Activated T-helper 1 cell treated with anti-CD3 and anti-CD28 coated beads, Interleukin-2, amount 50 U/mL, for 16 hours (primary cell): ENCODE measurements at places on chromosomes 7 and 10.

DNA sequence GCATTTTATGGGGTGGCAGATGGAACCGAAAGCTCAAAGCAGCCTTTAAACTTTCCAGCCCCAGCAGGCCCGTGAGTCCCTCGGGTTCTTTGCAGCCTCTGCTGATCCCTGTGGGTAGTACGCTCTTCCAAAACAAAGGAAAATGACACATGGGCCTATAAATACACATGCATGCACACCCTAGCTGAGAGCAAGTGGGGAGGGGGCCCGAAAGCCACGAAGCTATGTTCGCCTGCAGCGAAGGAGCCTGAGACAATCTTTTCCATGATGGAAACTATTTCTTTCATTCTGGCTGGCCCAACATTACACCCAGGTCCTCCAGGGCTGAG, 32.2 kb downstream of the CALML5 start:
- DNase-seq = no peak

- DNase-seq = no peak
These were observed 57.1 kb downstream of the STK17A start for GRCh38 chr7:43639858-43640491.

GRCh38 chr7:99953649-99954048, 22.2 kb downstream of the AZGP1 start:
- no peak for DNase-seq

DNA sequence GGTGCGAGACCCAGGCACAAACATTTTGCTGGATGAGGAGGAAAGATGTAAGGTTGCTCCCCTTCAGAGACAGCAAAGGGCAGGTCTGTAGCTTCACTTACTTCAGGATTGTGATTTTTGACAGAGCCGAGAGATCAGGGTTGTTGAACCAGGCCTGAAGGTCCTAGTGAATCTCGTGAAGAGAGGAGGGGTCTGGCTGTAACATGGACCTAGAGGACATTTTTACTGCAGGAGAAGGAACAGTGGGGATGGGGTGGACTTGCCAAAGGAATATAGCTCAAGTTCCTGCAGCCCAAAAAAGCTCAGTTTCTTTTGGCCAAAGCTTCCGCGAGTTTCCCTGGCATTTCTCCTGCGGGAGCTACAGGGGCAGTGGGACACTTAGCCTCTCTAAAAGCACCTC, 976 bp upstream of the EGFR start:
- no peak for DNase-seq

DNA sequence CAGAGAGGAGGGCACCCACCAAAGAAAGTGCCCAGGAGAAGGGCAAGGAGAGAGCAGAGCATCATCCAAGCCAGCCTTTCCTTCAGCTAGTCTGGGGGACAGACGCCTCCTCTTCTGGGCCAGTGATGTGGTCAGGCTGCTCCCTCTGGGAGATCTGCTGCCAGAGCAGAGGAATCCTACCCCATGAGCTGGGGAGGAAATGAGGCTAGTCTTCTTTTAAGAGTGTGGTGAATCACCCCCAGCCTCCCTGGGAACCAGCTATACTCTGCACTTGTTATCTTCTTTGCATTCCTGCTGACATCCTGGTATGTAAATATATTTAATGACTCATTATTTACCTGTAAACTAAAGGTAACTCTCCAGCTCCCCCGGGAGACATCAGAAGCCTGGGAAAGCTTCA, 41.6 kb upstream of the EPHB6 start:
- DNase-seq = no peak

- no peak for DNase-seq
These were observed 84.0 kb downstream of the VPS41 start for GRCh38 chr7:38824948-38825347.

- DNase-seq = no peak
These were observed 76.0 kb upstream of the CTTNBP2 start for GRCh38 chr7:117949232-117949631.

DNA sequence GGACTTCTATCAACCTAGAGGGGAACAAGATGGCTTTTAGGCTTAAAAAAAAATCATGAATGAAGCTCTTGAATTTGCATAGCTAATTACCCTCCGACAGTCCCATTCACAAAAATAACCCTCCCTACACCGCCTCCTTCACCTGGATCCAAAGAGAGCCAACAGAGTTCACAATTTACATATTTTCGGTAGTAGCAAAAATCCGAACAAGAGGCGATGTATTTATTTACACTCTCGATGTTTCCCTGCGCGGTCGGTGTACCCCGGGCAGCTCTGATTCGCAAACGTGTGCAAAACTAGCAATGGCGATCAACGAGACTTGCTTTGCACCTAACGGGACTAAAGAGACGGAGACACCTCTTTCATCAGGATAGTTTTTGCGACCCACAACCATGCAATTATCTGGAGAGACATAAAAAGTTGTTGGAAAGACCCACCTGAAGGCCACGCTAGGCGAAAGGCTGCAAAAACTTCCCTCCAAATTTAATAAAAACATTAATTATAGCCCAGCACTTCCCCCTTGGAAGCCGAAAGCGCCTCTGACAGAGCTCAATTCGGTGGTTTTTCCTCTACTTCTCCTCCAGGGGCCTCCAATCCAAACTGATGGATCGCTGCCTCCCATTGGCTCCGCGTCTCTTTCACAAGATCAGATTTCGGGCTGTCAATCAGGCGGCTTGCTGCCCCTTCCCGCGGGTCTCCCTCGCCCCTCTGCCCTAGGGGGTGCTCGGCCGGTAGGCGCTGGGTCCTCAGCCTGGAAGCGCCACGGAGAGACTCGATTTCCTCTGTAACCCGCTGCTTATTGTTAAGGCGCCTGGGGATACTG, at the start of gene ETV1:
Gene ETV1, minus strand, starts transcription at position 541 of the 823 bp plus-strand sequence. CDS start 614 bp downstream, outside the sequence.
- DNase-seq = no peak

DNA sequence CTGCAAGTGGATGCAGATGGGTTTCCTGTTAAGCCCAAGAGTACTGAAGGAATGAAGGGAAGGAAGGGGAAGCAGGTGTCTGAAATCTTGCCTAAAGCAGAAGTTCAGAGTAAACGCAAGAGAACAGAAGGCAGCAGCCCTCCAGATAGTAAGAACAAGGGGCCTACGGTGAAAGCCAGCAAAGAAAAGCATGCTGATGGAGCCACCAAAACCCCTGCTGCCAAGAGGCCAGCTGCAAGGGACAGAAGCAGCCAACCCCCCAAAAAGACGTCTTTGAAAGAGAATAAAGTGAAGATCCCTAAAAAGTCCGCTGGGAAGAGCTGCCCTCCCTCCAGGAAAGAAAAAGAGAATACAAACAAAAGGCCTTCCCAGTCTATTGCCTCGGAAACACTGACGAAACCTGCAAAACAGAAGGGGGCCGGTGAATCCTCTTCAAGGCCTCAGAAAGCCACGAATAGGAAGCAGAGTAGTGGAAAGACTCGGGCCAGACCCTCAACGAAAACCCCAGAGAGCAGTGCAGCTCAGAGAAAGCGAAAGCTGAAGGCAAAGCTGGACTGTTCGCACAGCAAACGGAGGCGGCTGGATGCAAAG, 152.5 kb downstream of the LCOR start:
- no peak for DNase-seq

DNA sequence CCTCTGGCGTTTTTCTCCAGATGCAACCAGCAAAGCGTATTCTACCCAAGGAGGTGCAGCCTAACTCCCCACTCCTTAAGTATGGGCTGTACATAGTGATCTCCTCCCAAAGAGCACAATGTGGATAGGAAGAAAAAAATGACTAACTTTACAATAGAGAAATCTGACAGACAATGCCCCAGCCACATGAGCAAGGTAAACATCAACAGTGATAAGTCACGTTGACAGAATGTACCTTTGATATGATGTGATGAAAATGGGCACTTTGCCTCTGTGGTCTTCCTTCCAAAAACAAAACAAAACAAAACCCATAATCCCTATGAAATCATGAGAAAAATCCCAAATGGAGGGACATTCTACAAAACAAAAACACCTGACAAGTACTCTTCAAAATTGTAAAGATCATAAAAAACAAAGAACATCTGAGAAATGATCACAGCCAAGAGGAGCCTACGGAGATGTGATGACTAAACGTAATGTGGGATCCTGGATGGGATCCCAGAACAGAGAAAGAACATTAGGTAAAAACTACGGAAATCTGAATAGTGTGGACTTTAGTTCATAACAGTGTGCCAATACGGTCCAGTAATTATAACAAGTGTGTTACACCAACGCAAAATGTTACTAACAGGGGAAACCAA, 50.6 kb downstream of the ABLIM1 start:
- DNase-seq = no peak

DNA sequence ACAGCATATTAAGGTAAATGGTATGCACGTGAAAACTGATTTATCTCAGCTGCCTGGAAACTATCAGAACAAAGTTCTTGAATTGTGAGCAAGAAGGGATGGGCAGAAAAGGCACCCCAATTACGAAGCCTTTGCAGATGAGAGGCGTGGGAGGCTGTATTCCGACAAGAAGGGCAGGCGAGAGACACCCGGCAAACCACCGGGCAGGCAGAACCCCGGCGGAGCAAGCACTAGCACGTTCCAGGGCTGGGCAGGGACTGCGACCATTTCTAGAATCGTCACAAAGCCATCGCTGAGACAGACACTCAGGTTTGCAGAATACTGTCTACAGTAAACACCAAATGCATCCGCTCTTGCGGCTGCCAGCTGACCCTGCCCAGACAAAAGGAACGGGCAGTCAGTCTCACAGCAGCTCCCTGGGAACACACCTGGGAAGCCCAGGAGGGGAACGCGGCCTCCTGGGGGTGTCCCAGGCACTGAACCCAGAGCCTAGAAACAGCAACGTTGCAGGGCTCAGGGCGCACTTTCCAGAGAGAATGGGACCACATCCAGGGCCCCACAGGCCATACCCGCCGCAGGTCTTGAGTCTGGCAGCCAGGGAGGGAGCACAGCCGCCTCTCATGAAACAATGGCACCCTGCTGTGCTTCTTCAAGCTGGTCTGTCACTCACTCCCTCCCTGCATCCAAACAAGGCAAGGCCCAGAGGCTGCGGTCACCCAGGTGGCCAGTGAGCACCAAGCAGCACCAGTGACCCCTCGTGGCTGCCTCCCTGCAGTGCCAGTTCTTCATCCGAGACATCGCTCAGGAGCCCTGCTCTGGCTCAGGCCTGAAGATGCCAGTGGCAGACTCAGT, 261.9 kb downstream of the PTPRN2 start:
- no peak for DNase-seq

DNA sequence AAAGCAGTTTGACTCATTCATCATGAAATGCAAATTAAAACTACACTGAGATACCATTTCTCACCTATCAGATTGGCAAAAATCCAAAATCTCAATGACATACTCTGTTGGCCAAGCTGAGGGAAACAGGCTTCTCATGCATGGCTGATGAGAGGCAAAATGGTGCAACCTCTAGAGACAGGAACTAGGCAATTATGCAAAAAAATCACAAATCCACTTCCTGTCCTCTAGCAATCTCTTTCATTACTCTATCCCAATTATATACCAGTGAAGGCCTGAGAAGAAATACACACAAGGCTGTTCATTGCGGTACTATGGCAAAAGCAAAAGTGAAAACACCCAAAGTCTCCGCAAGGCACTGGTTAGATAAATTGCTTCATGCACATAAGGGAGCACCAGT, 25.9 kb upstream of the PTPRN2 start:
- DNase-seq = no peak

DNA sequence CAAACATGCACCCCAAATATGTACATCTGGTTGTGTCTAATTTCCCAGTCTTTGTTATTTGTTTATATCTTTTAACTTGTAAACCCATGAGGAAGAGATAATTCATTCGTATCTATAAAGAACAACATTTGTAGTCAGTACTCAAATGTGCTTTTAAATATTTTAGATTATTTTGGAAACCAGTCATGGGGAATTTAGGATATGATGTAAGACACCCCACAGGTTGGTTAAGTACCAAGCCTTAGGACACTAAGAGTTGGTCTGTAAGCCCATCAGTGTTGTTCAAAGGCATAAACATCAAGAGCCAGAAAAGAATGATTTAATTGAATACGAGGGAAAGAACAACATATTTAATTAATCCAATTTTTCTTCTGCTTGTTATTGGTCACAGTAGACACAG, 421.1 kb upstream of the SEMA3C start:
- DNase-seq = no peak

DNA sequence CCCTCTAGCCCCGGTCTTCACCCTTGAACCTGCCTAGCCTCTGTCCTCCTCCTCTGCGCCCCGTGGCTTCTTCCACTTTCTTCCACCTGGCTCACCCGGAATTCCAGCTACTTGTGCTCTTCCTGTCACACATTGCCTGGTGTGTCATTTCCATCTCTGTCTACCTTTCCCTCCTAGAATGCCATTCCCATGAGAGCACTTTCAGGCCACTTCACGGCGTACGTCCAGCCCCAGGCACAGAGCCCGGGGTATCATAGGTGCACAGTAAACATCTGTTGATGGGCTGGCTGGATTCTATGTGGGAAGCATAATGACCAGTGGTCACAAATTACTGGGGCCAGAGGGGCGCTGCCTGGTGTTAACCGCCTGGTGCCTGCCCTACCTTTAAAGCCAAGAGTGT, 161.3 kb downstream of the CUX1 start:
- no peak for DNase-seq

- no peak for DNase-seq
These were observed 151.3 kb downstream of the CAMK1D start for GRCh38 chr10:12500381-12501303.

GRCh38 chr10:124898471-124898870, 43.5 kb upstream of the ZRANB1 start:
- no peak for DNase-seq

DNA sequence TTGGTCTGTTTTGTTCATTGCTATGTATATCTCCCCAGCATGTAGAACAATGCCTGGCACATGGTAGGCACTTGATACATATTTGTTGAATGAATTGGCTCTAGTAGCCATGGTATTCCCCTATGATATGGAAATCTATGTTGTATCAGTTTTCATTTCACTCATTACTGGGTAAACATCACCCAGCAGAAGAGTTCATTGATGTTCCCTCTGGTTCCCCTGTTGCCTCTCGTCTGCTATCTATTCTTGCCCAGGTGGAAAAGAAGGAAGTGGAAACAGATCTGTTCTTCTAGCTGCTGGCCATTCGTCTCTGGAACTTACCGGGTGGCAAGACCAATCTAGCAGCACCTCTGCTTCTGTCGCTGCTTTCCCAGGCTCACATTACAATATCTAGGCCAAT, 71.5 kb downstream of the LRRC4 start:
- DNase-seq = no peak

DNA sequence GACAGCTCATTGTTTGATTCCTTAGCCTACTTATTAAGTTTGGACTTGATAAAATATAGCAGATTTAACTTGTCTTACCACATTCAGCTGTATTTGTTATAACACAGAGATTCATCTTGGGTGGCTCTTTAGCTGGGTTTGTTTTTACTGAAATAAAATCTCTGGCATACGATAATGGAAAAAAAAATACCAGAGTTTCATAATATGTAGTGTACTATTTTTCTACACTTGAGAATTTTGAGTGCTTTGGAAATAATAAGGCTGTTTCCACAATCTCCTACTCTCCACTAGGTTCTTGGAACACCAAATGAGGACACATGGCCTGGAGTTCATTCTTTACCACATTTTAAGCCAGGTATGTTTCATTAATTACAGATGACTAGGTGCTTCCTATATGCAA, 218.6 kb upstream of the FZD1 start:
- DNase-seq = no peak

- DNase-seq = no peak
These were observed 8.9 kb downstream of the HK1 start for GRCh38 chr10:69287181-69287580.

DNA sequence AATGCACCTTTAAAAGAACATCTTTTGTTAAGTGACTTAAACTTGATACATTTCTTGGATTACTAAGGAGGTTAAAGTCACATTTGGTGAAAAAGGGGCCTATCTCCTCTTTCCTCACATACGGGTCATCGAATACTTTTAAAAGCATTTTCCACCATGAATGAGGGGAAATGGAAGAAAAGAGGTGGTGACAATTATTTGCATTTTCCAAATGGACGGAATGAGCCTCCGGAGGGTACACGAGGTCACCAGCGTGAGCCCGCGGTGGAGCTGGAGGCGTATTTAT, 1.0 kb upstream of the BMPR1A start:
- DNase-seq = no peak

- DNase-seq = no peak
These were observed 32.0 kb downstream of the EXOC6 start for GRCh38 chr10:92880233-92880861.
